Upper lobe of left lung (tissue), 6 donors: ENCODE measurements at places on chromosomes 7 and 10. TPM values are rescaled to one million over a fixed set of nuclear protein-coding genes. Genes with fewer than 3 reads are reported as not detected.

MRPL32 gene
- total RNA-seq: 63.9 TPM

LLCFC1 gene
- total RNA-seq: not detected

FAM241B gene
- total RNA-seq: not detected

HOXA6 gene
- total RNA-seq: 5.8 TPM

UTF1 gene
- total RNA-seq: not detected

FRMPD2 gene
- 0.23 TPM for total RNA-seq

GNGT1 gene
- not detected for total RNA-seq

MMD2 gene
- total RNA-seq: not detected

PAPSS2 gene
- total RNA-seq: 127 TPM

GRM3 gene
- total RNA-seq: not detected

WNT8B gene
- total RNA-seq: not detected

MYOF gene
- total RNA-seq: 83.9 TPM

HOXA1 gene
- total RNA-seq: 0.64 TPM

STAG3 gene
- total RNA-seq: not detected

DPYSL4 gene
- 2.2 TPM for total RNA-seq

CDK13 gene
- total RNA-seq: 117 TPM

PDE6C gene
- not detected for total RNA-seq

ZNF804B gene
- total RNA-seq: not detected

VWDE gene
- total RNA-seq: 2.3 TPM

MNX1 gene
- total RNA-seq: not detected

HOXA7 gene
- 3.3 TPM for total RNA-seq

SEMA4G gene
- 12.6 TPM for total RNA-seq

SH2D4B gene
- total RNA-seq: 0.15 TPM

LIMK1 gene
- 51.9 TPM for total RNA-seq

SLC26A5 gene
- total RNA-seq: 1.3 TPM

FAS gene
- 30.1 TPM for total RNA-seq

TMEM176B gene
- total RNA-seq: 10.5 TPM

SP8 gene
- not detected for total RNA-seq

ANKRD7 gene
- not detected for total RNA-seq

GIMAP8 gene
- 31.0 TPM for total RNA-seq

CALML3 gene
- total RNA-seq: not detected

GRK5 gene
- 67.8 TPM for total RNA-seq

DDC gene
- 2.0 TPM for total RNA-seq

ANLN gene
- total RNA-seq: 3.1 TPM

CRYGN gene
- total RNA-seq: not detected

HOXA4 gene
- 1.5 TPM for total RNA-seq

GJD4 gene
- not detected for total RNA-seq

NACAD gene
- 1.0 TPM for total RNA-seq
